ENCODE measurements at places on chromosomes 3 and 15.

DNA sequence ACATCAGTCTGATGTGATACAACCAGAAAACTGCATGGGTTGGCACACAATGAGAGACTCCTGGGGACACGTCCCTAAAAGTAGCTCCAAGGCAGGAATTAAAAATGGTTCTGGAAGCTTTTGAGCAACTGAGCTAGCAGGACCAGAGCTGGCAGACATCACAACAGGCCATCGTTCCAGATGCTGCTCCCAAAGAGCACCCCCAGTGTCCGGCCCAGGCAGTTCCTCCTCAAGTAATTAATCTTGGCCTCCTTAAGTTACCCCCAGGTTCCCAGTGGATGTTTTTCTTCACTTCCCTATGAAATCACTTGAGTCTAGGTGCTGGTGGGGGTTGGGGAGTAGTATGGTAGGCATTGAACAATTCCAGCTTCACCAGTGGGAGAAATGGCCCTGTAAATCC, 711.6 kb downstream of the MECOM start:
- DNase-seq, result no peak

DNA sequence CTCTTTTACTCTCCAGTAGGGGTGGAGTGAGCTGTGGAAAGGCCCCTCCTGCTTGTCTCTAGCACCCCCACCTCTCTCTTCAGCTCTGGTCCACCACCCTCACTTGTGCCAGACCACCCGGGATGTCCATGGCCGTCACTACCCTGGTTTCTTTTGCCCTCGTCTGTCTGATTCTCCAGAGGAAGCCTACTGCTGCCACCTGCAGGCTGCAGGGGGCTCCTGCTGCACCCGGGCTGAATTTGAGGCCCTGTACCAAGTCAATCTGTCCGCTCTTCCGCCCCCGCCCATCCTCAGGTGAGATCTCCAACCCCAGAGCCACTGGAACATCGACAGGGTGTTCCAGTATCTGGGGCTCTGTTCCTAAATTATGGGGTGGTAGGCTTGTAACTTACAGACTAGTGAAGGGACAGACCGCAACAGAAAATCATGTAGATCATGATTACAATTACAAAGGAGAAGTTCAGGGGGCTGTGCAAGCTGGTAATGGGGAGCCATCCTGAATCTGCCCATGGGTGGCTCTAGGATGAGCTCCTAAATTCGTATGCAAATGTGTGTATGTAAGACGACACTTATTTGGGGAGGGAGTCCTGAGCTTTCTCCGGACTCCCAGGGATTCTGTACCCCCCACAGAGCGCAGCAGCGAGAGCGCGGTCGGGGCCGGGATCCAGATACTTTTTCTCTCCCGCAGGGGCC, 683 bp upstream of the UNC45A start:
- DNase-seq, result no peak

GRCh38 chr3:186990878-186991308, 60.6 kb downstream of the ST6GAL1 start:
- no peak for DNase-seq

GRCh38 chr3:175659670-175660350, 800.7 kb downstream of the NAALADL2 start:
- DNase-seq, result no peak

GRCh38 chr3:100047455-100048141, 66.7 kb downstream of the FILIP1L start:
- peak; percentile 89 for DNase-seq

- DNase-seq, result no peak
Measured at GRCh38 chr15:86059851-86060250, 19.8 kb upstream of the AGBL1 start.

- no peak for DNase-seq
Measured at GRCh38 chr15:56982987-56983386, 64.5 kb downstream of the TCF12 start.

- no peak for DNase-seq
Measured at GRCh38 chr3:65873869-65874268, 164.8 kb downstream of the MAGI1 start.

- no peak for DNase-seq
Measured at GRCh38 chr3:151560738-151561137, 99.9 kb upstream of the IGSF10 start.

DNA sequence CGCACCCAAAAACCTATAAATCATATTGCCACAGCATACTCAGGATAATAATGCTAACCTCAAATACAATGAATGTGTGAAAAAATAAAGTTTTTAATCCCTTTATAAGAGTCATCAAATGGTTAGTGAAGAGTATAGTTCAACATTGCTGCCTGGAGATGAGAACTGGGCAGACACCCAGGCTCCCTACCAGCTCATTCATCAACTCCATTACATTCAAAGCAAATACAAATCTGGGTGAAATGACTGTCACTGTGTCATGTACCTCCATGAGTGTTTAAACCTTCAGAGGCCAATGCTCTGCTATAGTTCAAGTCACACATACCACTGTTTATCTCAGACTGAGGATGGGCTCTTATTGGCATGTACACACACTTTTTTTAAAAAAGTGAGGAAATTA, 167.2 kb upstream of the KCNMB2 start:
- DNase-seq, result no peak

GRCh38 chr3:105032541-105032940, 334.2 kb upstream of the ALCAM start:
- no peak for DNase-seq

- no peak for DNase-seq
Measured at GRCh38 chr15:72155003-72155621, 36.9 kb downstream of the SENP8 start.

GRCh38 chr15:84814916-84815315, 2.2 kb upstream of the ALPK3 start:
- no peak for DNase-seq

GRCh38 chr3:54274607-54275006, 152.3 kb downstream of the CACNA2D3 start:
- no peak for DNase-seq

GRCh38 chr3:145942052-145942451, 218.9 kb downstream of the PLOD2 start:
- DNase-seq, result no peak

DNA sequence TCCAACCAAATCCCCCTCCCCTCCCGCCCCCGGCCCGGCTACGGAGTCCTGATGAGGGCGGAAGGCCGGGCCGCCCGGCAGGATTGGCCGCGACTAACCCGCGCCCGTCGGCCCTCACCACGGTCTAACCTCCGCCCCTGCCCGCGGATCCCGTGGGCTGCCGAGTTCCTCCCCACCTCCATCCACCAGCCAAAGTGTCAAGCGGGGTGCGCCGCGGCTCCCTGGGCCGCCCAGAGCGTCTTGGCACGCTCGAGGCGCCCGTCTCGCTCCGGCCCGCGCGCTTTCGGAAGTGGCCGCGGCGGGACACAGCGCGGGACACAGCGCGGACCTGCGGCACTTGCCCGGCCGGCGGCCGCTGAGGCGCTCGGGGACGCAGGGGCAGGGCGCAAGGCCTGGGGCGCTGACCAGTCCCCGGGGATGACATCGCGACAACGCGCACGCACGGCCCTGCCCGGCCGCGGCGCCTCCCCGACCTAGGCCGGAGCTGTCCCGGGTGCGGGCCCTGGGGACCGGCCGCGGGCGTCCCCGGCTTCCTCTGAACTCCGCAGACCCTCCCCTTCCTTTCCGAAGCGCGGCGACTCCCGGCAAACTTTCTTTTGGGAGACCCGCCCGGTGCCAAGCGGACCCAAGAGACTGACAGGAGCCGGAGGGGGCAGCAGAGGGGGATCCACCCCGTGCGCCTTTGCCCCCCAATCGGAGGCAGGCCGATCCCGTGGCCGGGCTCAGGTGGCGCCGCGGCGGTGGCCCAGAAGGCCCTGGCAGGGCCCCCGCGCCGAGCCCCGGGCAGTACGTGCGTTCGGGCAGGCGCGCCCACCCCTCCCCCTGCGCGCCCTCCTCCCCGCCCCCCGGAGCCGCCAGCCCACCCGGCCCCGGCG, 112.8 kb upstream of the ICE2 start:
- no peak for DNase-seq

GRCh38 chr3:30749230-30749629, 142.8 kb downstream of the TGFBR2 start:
- DNase-seq, result no peak

DNA sequence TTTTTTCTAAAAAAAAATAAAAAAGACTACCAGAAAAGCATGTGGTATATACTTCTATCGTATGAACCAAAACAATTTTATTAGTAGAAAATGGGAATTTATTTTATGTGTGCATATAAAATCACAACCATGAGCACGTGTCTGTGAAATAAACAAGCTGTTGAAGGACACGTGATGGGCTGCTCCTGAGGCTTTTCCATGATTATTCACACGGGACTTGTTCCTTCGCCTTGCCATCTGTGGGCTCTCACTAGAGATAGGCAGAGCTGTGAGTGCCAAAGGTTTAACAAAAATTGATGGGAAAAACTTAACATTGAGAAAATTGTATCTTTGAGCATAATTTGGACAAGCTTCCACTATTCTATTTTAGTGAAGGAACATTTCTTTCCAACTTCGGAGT, 12.4 kb upstream of the ETV5 start:
- DNase-seq, result no peak

GRCh38 chr3:13111873-13112520, 38.8 kb upstream of the IQSEC1 start:
- DNase-seq, result no peak

- no peak for DNase-seq
Measured at GRCh38 chr3:21718943-21719591, 31.9 kb downstream of the ZNF385D start.

GRCh38 chr3:136543385-136543784, 208.8 kb downstream of the STAG1 start:
- no peak for DNase-seq

- no peak for DNase-seq
Measured at GRCh38 chr3:181457190-181457589, 254.5 kb upstream of the SOX2 start.

- no peak for DNase-seq
Measured at GRCh38 chr3:132032959-132033358, 1.9 kb downstream of the CPNE4 start.

DNA sequence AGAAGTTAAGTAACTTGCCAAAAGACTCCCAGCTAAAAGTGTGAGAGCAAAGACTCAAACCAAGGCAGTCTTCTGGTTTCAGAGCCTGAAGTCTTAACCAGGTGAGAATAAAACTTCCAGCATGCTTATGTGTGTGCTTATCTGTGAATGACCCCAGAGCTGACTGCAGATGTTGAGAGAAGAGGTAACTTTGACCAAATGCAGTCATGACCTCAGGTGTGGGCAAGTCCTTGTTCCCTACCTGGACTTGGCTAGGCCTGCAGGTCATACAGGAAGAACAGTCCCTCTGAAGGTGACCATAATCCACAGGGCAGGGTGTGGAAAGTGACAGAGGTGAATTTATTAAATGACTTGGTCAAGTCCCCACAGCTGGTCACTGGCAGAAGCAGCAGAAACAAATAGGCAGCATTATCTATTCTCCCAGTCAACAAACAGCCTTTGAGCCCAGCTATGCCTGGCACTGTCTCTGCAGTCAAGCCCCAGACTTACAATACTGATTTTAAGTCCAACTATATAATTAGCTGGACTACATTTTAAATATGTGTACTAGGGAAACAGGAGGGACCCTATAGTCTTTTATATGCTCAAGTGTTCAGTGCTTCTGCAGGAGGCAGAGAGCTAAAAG, 3.0 kb upstream of the CPEB1 start:
- no peak for DNase-seq

- no peak for DNase-seq
Measured at GRCh38 chr15:99509686-99510461, 55.9 kb upstream of the MEF2A start.

- no peak for DNase-seq
Measured at GRCh38 chr15:99306694-99307338, 55.5 kb downstream of the LRRC28 start.

DNA sequence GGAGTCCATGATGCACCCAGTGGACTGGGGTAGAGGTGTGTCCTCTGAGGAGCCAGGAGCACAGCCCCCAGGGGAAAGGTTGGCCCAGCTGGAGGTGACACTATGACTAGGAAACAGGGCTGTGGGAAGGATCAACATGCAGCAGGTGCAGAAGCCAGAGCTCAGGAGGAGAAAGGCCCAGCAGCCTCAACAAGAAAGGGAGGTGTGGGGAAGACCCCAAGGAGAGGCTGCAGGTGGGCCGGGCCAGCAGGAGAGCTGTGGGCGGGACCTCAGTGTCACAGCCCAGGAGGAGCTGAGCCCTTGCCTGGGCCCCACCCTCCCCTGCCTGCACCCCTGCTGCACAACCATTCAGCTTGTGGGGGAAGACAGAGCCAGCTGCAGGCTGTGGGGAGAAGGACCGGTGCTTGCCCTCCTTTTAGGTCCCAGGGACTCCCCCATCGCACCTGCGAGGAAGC, 18.4 kb upstream of the KLF13 start:
- no peak for DNase-seq

GRCh38 chr3:135458541-135459322, 506.8 kb upstream of the PPP2R3A start:
- no peak for DNase-seq

DNA sequence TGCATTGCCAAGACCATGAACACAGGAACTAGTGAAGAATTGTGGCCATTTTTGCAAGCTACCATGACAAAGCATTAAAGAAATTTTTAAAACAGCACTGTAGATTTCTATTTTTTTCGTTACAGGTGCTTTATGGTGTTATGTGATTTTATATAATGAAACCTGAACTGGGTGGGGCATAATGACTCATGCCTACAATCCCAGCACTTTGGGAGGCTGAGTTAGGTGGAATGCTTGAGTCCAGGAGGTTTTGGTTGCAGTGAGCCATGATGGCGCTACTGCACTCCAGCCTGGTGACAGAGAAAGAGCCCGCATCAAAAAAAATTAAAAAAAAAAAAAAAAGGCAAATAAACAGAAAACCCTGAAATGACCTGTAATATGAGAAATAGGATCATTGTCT, 846.7 kb downstream of the EPHA3 start:
- DNase-seq, result no peak

DNA sequence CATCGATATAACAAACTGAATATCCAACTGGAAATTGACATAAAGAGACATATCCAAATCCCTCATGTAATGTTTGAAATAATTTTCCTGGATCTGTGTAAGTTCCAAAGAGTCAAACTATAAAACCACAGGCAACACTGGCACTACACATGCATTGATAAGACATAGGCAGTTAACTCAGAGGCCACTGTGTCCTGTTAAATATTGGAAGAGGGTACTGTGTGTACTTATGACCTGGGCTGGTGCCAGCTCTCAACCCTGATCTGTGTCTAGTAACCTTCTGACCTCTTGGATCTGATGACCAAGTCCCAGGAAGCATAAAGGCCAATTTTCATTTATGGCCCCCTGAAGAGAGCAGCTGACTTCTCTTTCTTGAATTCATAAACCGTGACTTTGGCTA, 4.5 kb downstream of the NR1I2 start:
- no peak for DNase-seq

- DNase-seq, result no peak
Measured at GRCh38 chr3:193174140-193174539, 66.9 kb upstream of the PLAAT1 start.

GRCh38 chr3:29152379-29152778, 128.5 kb upstream of the RBMS3 start:
- DNase-seq, result no peak

GRCh38 chr15:49215768-49216739, 46.0 kb downstream of the GALK2 start:
- DNase-seq, result no peak

GRCh38 chr3:16883057-16883722, 1.6 kb upstream of the PLCL2 start:
- DNase-seq, result no peak

- DNase-seq, result no peak
Measured at GRCh38 chr15:100350434-100351226, 8.9 kb upstream of the ADAMTS17 start.

- DNase-seq, result no peak
Measured at GRCh38 chr3:195896361-195897080, 11.8 kb downstream of the TNK2 start.
